Cortex of kidney (tissue), 1 donor: ENCODE measurements at places on chromosomes 6 and 20.

- DNase-seq, result no peak
Observed at GRCh38 chr20:38303908-38304379, at the start of gene BPI. BPI (plus strand) TSS chr20:38304156; CDS start chr20:38304224, 68 bp downstream.

GRCh38 chr6:166351715-166352285 lies 9.5 kb upstream of the SFT2D1 start:
- DNase-seq, result no peak

- DNase-seq, result no peak
Observed at GRCh38 chr20:41452226-41452625, 85.6 kb upstream of the EMILIN3 start.

DNA sequence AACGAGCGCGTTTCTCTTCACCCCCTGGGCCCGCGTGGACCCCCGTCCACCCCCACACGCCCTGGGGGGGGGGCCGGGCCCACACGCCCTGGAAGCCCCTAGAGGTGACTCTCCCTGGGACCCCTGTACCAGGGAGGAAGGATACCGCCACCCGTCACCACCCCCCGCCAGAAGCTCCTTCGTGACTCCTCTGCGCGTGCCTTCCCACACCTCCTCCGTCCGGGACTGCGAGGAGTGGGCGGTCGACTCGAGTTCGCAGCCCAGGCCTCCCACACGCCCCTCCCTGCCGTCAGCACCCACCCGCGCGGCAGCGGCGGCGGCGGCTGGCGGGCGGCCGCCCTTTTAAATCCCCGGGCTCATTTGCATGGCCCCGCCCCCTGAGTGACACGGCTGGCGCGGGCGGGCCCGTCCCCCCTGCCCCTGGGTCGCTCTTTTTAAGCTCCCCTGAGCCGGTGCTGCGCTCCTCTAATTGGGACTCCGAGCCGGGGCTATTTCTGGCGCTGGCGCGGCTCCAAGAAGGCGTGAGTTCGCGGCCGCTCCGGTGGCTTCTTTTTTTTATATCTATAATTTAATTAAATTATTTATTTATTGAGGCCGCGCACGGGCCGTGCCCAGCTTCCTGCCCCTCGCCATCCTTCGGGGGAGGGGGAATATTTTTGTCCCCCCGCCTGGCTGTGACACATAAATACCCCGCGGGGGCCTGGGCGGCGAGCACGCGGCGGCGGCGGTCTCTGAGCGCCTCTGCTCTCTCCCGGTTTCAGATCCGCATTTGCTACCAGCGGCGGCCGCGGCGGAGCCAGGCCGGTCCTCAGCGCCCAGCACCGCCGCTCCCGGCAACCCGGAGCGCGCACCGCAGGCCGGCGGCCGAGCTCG lies at the start of gene HMGA1:
HMGA1 (plus strand) TSS at position 431 of the 873 bp plus-strand sequence. CDS start 3,908 bp downstream, outside the sequence.
- DNase-seq, result no peak

DNA sequence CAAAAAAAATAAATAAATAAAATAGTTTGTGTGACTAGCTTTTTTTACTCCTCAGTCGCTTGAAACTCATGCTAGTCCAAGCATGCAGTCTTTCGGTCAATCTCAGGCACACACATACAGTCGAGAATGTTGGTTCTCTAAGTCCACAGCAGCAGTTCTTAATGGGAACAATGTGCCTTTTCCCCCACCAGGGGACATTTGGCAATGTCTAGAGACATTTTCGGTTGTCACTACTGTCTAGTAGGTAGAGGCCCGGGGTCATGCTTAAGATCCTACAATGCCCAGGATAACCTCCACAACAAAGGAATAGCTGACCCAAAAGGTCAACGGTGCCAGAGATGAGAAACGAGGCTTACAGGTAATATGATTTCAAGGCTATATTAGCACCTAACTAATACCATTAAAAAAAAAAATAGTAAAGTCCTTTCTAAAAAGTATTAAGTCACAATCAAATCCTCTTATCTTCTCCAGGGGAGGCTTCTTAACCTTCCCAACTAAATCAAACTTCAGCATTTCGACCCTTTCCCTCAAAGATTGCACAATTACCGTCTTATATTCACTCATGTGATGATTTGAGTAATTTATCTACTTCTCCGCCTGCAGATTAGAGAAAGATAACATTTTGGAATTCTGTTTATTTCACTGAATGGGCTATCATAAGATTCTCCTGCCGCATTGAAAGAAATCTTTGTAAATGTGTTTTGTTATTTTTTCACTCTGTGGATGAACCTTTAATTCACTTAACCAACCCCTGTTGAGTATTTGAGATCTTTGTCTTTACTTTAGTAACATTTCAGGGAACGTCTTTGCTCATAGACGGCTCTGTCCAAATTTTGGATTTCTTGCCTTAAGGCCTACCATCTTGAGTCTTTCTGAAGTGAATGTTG lies 8.1 kb upstream of the SALL4 start:
- no peak for DNase-seq

DNA sequence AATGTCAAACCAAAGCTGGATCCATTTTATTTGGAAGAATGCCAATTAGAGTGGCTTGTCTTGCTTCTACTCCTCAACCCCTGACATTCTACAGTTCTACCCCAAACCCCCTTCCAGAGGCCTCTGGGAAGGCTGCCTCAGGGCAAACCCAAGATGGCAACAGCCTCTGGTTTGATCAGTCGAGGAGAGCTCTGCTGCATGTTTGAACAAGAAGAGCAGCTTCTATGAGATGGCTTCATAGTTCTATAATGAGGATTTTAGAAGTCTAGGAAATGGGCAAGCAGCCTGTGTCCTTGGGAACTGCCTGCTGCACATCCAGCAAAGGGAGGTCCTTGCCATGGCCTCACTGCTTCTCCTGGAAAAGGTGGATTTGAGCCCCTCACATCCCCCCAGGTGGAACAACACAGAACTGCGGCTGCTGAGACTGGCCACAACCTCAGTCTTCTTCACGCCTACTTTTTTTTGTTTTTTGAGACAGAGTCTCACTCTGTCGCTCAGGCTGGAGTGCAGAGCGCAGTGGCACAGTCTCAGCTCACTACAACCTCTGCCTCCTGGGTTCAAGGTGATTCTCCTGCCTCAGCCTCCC lies 37.9 kb downstream of the ZC3H12D start:
- no peak for DNase-seq

DNA sequence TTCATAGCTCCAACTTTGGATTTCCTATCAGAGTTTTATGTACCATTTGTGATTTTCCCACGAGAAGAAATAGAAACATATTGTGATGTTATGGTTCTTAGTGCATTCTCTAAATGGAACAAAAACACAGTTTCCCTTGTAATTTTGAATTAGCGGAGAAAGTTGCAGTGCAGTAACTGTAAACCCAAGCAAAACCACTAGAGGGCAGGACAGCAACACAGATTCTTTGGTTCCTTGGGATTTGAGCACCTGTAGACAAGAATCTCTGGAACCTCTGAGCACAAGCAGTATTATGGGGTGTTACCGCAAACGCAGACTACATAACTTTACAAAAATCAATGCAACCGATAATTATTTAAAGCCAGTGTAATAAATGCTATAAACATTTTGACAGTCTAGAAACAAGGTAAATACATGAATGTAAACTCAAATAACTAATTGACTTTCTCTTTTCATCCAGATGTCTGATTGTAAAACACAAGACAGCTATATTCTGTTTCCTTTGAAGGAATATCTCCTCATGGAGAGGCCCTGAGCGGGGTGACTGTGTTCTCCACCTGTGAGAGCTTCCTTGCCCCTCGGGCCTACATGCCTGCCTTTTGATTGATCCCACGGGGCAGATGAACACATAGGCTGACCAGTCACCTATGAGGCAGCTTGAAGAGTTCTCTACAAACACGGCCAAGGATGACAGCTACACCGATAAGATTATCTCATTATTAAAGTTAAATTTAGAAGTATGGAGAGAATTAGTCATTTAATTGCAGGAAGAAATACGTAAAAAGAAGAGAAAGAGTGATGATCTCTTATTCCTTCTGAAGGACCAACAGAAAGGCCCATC lies 67.5 kb upstream of the COL21A1 start:
- DNase-seq, result no peak

DNA sequence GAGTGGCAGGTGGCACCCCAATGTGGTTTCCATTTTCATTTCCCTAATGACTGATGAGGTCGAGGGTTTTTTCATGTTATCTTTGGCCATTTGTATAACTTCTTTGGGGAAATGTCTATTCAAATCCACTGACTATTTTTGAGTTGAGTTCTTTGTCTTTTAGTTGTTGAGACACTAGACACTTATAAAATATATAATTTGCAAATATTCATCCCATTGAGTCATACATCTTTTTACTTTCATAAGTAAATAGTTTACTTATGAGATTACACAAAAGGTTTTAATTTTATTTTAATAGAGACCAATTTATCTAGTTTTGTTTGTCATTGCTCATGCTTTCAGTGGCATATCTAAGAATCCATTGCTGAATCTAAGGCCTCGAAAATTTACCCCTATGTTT lies 49.5 kb downstream of the THBS2 start:
- no peak for DNase-seq

- no peak for DNase-seq
Observed at GRCh38 chr20:53255102-53255710, 283.0 kb downstream of the TSHZ2 start.

GRCh38 chr6:83215131-83216047 lies 22.2 kb downstream of the RWDD2A start:
- no peak for DNase-seq

GRCh38 chr20:63640086-63640485 lies 13.1 kb downstream of the STMN3 start:
- no peak for DNase-seq

DNA sequence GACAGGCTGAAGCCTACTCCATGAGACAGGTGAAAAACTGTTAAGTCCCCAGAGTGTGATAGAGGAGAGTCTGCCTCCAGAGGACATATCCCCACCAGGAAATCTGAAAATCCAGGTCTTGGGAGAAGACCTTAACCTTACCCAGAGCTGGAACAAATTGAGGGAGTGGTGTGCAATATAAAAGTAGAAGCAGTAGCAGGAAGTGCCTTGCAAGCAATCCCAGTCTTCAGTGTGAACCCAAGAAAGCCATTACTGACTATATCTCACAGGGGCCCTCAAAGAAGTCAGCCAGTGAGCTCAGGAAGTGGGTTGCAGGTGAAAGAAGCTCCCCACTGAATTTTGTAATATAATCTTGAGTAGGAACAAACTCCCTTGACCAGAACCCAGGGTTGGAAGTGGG lies 41.9 kb upstream of the PKIB start:
- no peak for DNase-seq

GRCh38 chr20:58604128-58604881 lies 46.8 kb upstream of the STX16 start:
- no peak for DNase-seq

DNA sequence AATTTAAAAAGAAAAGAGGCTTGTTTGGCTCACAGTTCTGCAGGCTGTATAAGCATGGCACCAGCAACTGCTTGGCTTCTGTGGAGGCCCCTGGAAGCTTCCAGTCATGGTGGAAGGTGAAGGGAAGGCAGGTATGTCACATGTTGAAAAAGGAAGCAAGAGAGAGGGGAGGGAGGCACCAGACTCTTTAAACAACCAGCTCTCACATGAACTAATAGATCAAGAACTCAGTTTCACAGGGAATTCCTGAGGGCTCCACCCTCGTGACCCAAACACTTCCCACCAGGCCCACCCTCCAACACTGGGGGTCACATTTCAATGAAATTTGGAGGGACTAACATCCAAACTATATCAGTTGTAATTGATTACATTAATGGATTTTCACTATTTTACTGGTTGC lies 127.9 kb upstream of the MLIP start:
- no peak for DNase-seq

- DNase-seq, result no peak
Observed at GRCh38 chr20:21517566-21518277, 3.9 kb upstream of the NKX2-2 start.

DNA sequence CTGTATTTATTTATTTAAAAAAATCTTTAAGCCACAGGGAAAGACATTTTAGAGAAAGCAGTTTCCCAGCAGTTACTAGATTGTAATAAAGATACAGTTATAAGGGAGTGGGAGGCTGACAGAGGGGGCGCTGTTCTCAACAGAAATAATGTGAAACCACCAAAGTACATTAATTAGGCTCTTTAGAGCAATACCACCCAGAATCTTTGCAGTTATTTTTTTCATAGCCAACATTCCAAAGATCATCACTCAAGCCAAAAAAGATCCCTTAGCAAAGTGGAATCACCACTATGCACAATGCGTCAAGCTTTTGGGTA lies 331.3 kb upstream of the DEFB112 start:
- DNase-seq, result no peak

GRCh38 chr6:123519189-123519505 lies 117.6 kb downstream of the TRDN start:
- DNase-seq, result no peak
